ENCODE measurements at places on chromosomes 5 and 9.

DNA sequence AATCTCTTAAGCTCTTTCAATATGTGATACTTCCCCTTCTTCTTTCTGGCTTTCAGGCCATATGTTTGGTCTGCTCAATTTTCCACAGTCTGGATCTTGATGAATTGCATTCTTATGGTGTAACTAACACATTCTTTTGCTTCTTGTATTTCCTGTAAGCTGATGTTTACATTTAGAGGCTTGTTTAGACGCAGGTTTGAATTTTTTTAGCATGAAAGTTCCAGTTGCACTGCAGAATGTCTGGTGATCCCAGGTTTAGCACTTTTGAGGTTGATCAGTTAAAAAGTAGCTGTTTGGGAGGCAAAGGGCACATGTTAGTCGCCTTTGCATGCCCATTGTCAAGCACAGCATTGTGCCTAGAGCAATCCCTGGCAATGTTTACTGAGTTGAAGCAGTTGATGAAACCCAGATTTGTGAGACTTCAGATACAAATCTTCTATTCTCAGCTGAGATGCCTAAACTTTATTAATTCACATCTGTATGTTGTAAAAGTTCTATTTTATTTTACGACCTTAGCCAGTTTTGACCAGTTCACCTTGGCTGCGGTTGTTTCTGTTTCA is 59.6 kb upstream of the SPATA31C2 start:
- peak; percentile 12 for DNase-seq

- DNase-seq = peak; percentile 47
Observed at GRCh38 chr5:119322948-119323537, 32.8 kb upstream of the TNFAIP8 start.

DNA sequence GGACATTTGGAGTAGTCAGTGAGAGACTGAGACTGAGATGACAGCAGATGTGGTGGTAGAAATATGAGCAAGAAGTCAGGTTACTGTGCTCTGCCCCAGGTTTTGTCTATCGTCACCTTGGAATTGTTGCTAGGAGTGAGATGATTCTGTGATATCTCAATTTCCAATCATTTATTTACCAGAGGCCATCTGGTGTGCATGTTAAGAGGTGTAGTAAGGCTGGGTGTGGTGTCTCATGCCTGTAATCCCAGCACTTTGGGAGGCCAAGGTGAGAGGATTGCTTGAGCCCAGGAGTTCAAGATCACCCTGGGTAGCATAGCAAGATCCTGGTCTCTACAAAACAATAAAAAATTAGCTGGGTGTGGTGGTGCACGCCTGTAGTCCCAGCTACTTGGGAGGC is 38.6 kb upstream of the CARTPT start:
- DNase-seq = no peak

GRCh38 chr5:448766-449090 is 5.8 kb downstream of the EXOC3 start:
- no peak for DNase-seq

DNA sequence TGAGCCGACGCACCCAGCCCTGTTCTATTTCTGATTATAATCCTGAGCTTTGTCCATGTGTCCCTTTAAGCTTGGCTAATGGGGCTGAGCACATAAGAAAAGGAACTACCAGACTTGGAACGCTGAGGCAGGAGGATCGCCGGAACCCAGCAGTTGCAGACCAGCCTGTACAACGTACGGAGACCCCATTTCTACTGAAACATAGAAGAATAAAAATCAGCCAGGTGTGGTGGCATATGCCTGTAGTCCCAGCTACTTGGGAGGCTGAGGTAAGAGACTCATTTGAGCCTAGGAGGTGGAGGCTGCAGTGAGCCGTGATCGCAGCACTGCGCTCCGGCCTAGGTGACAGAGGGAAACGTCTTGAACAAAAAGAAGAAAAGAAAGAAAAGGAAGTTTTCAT is 22.3 kb downstream of the TRIM7 start:
- no peak for DNase-seq

DNA sequence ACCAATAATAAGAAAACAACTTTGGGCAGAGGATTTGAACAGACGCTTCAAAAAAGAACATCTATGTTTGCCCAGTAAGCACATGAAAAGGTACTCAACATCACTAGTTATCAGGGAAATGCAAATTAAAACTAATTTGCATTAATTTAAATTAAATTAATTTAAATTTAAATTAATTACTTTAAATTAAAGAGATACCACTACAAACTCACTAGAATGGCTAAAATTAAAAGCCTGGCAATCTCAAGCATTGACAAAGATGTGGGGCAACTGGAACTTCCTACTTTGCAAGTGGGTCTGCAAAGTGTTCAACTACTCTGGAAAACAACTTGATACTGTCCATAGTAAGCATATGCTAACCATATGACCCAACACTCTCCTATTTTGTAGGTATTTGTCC is 32.1 kb upstream of the ELL2 start:
- DNase-seq = no peak

GRCh38 chr5:31806561-31806960 is 167.6 kb downstream of the PDZD2 start:
- DNase-seq = no peak
